Ascending aorta (tissue), 2 donors: ENCODE measurements at places on chromosomes 2 and 18. TPM values are rescaled to one million over a fixed set of nuclear protein-coding genes. Genes with fewer than 3 reads are reported as not detected.

The SPR gene
- 68.3 TPM for total RNA-seq

The DLX1 gene
- not detected for total RNA-seq

The IL18RAP gene
- 0.11 TPM for total RNA-seq

The FOXI3 gene
- total RNA-seq = not detected

The C1D gene
- total RNA-seq = not detected

The REG3A gene
- total RNA-seq = not detected

GRCh38 chr18:36376361-36376760 lies 78.8 kb downstream of the FHOD3 start:
- no peak overlapping the region for H3K27ac ChIP-seq
- H3K27me3 ChIP-seq = no peaks in the 10 kb centered on the region
- DNase-seq = no peak
- H3K4me3 ChIP-seq = no peak overlapping the region
- peaks cover 30% of the 10 kb centered on the region for H3K4me1 ChIP-seq

- no peak overlapping the region for H3K27ac ChIP-seq
- no peaks in the 10 kb centered on the region for H3K27me3 ChIP-seq
- DNase-seq = no peak
- H3K4me3 ChIP-seq = no peak overlapping the region
- H3K4me1 ChIP-seq = no peaks in the 10 kb centered on the region
These were observed 181.6 kb upstream of the HS6ST1 start for GRCh38 chr2:128500138-128500800.

DNA sequence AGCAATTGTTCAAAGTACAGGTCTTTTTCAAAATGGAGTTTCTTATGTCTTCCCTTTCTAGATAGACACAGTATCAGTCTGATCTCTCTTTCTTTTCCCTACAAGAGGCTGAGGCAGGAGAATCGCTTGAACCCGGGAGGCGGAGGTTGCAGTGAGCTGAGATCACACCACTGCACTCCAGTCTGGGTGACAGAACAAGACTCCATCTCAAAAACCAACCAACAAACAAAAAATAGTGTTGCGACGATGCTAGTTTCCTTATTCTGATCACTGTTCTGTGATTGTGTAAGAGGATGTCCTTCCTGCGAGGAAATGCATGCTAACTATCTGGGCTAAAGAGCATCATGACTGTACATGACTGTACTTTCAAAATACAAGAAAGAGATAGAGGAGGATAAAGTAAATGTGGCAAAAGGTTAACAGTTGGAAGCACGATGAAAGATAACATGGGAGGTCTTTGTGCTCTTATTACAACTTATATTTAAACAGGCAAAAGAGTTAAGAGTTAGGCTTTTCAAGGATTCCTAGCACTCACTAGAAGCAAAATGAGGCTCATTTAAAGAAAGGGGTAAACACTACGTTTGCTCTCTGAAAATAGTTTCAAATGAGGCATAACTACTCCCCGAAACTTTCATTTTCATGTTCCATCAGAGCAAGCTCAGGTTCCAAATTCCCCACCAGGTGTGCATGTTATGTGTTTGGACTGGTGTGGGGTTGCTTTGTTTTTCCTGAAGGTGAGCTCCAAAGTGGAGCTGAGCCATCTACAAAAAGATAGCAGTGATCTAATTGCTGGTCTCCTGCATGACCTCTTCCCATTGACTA lies 23.8 kb downstream of the SOWAHC start:
- H3K4me1 ChIP-seq = no peaks in the 10 kb centered on the region
- H3K4me3 ChIP-seq = no peak overlapping the region
- H3K36me3 ChIP-seq = no peaks in the 10 kb centered on the region
- H3K27ac ChIP-seq = no peak overlapping the region
- no peak for DNase-seq

DNA sequence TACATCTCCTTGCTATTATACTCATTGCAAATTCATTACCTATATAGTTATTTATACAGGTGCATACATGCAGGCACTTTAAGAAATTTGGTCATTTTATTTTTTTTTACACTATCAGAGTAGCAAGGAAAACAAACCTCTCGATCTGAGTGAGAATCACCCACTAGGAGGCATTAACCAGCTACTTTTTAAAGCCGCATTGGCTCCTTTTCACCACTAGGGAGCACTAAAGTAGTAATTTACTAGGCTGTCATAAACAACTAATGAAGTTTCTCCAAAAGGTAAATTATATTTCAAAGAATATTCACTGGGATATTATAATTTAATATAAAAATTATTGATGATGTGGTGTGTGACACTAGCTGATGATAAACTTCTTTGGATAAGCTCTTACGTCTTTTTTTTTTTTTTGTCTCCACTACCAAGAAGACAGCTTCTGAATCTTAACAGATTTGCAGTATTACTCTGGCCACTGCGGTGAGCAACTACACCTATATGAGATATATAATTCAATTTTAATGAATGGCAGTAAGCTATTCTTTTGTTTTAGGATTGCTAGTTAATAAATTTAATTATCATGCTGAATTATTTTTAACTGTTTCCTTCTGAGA lies 101.9 kb downstream of the NOL4 start:
- DNase-seq = no peak
- H3K36me3 ChIP-seq = no peaks in the 10 kb centered on the region
- no peaks in the 10 kb centered on the region for H3K4me1 ChIP-seq
- H3K4me3 ChIP-seq = no peak overlapping the region
- H3K27ac ChIP-seq = no peak overlapping the region
- H3K27me3 ChIP-seq = no peaks in the 10 kb centered on the region

GRCh38 chr2:172877826-172878225 lies 142.2 kb downstream of the RAPGEF4 start:
- H3K4me1 ChIP-seq = no peaks in the 10 kb centered on the region
- no peak overlapping the region for H3K4me3 ChIP-seq
- no peaks in the 10 kb centered on the region for H3K36me3 ChIP-seq
- H3K27ac ChIP-seq = no peak overlapping the region
- DNase-seq = no peak

DNA sequence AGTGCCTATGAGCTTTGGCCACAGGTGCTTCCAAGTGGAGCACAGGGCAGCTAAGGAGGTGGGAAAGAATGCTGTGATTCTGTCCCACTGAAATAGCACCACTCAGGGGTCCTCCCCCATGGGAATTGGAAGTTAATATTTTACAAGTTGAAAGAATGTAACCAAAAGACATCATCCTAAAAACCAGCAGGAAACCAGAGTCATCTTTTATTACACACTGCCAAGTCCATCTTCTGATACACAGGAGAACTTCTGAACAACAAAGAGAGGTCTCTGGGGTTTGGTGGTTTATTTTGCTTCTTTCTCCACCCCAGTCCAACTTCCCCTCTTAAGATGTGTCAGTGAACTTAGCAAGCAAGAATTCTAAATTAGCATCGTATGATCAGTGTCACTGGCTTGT lies 47.7 kb downstream of the COLEC12 start:
- DNase-seq = no peak
- no peak overlapping the region for H3K27ac ChIP-seq
- no peaks in the 10 kb centered on the region for H3K36me3 ChIP-seq
- no peak overlapping the region for H3K4me3 ChIP-seq

DNA sequence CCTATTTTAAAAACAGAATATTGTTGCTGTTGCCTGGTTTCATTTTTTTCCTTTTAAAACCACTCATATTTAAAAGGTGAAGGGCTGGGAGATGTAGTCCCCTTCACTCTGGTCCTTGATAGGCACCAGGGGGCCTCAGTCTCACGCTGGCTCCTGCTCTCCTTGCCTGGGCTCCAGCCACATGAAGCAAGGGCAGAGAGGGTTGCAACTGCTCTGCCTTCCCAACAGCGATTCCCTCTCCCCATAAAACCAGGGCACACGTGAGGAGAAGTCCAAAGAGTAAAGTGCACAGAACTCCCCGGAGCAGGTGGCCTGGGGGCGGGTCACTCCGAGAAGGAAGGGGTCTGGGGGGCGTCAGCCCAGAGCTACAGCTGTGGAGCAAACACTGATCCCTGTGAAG lies 12.8 kb downstream of the TMEM127 start:
- H3K36me3 ChIP-seq = peaks cover 40% of the 10 kb centered on the region
- no peak overlapping the region for H3K4me3 ChIP-seq
- DNase-seq = no peak
- no peaks in the 10 kb centered on the region for H3K27me3 ChIP-seq
- peak overlapping the region; percentile 18 for H3K27ac ChIP-seq
- H3K4me1 ChIP-seq = peaks cover 37% of the 10 kb centered on the region

DNA sequence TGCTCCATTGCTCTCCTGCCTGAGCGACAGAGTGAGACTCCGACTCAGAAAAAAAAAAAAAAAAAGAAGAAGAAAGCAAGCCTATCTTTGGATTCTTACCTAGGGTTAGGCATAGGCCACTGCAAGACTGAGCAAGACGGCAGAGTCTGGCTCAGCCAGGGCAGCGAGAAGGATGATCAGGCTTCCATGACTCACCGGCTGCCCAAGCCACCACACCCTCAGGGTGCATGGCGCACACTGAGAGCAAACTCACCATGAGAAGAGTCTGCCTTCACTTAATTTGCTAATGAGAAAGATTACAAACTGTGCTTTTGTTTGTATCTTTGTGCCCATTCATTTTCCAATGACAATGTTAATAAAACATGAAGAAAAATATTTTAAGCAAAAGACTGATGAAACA lies 8.2 kb downstream of the FAM110C start:
- H3K4me3 ChIP-seq = no peak overlapping the region
- no peak overlapping the region for H3K27ac ChIP-seq
- H3K4me1 ChIP-seq = no peaks in the 10 kb centered on the region
- DNase-seq = no peak

DNA sequence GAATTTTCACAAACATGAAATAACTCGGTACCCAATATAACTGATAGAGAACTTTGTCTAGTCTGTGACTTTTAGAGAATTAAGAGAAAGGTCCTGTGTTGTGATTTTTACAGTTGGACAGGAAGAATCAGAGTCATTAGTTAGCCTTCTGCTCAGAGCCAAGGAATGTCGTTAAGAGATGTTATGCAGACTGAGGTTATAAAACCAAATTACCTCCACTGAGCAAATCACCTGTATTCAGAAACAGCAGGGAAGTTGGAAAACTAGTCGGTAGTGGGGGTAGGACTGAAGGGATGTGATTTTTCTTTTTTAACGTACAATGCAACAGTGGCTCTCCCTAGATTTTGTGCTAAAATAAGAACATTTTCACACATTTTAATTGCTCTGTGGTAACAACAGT lies 18.5 kb downstream of the TANK start:
- no peaks in the 10 kb centered on the region for H3K4me1 ChIP-seq
- no peak overlapping the region for H3K4me3 ChIP-seq
- DNase-seq = no peak
- peaks cover 28% of the 10 kb centered on the region for H3K36me3 ChIP-seq
- no peaks in the 10 kb centered on the region for H3K27me3 ChIP-seq
- H3K27ac ChIP-seq = no peak overlapping the region

GRCh38 chr2:31008561-31009114 lies 129.6 kb downstream of the GALNT14 start:
- H3K4me3 ChIP-seq = no peak overlapping the region
- no peaks in the 10 kb centered on the region for H3K27me3 ChIP-seq
- no peak for DNase-seq
- H3K4me1 ChIP-seq = no peaks in the 10 kb centered on the region

DNA sequence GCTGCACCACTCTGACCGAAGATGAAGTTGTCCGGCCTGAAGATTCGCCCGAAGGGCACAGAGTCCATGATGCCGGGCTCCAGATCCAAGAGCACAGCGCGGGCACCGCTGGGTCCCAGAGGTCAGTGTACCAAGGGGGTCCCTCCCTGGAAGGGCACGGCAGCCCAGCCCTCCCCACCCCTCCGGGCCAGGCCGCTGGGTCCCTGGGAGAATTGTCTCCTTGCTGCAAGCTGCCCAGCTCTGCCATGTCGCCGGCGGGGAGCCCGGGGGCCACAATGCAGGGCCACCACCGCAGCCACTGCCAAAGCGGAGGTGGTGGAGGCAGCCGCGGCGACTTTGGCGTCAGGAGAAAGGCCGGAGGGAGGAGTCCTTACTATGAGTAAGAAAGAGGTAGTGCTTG lies 189.5 kb upstream of the CYRIA start:
- H3K27ac ChIP-seq = no peak overlapping the region
- H3K4me1 ChIP-seq = no peaks in the 10 kb centered on the region
- no peak overlapping the region for H3K4me3 ChIP-seq

- no peak overlapping the region for H3K4me3 ChIP-seq
- no peaks in the 10 kb centered on the region for H3K36me3 ChIP-seq
- no peak for DNase-seq
- H3K27ac ChIP-seq = no peak overlapping the region
- no peaks in the 10 kb centered on the region for H3K4me1 ChIP-seq
- no peaks in the 10 kb centered on the region for H3K27me3 ChIP-seq
These were observed 225.8 kb upstream of the SIX3 start for GRCh38 chr2:44715671-44716081.

GRCh38 chr2:220071696-220072095 lies 444.3 kb downstream of the SLC4A3 start:
- H3K4me3 ChIP-seq = no peak overlapping the region
- H3K27me3 ChIP-seq = no peaks in the 10 kb centered on the region
- H3K27ac ChIP-seq = no peak overlapping the region
- no peak for DNase-seq
- no peaks in the 10 kb centered on the region for H3K4me1 ChIP-seq

DNA sequence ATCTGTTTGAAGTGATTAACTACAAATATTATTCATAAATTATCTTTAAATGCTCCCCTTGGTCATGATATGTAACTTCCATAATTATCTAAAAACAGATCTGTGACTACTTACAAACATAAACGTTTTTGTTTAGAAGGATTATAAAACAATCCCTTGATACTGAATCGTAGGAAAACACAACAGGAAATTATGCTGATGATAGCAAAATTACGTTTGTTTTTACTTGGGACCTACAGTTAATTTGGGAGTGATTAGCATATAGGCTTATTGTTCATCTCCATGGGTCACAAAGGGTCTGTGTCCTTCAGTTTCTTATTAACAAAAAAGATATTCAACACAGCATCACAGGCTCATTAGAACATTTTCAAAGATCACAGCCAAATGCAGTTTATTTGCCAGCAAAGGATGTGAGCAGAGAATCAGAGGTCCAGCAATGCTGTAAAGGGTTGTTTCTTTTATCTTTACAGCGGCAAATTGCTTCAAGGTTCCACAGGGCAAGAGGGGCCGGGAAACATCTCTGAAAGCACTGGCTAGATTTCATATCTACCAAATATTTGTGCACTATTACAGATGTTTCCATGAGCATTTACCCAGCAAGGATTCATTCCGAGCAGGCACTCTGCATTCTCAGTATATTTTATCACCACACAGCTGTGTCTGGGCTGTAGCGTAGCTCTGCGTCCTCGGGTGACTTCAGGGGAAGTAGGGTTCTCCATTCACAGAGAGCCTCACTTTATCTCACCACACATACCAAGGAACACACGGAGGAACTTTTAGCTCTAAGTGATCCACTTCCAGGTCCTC lies 4.1 kb downstream of the CCDC195 start:
- no peaks in the 10 kb centered on the region for H3K4me1 ChIP-seq
- H3K27ac ChIP-seq = no peak overlapping the region
- no peak overlapping the region for H3K4me3 ChIP-seq
- H3K36me3 ChIP-seq = no peaks in the 10 kb centered on the region

GRCh38 chr18:79982736-79983135 lies 5.6 kb downstream of the TXNL4A start:
- peaks cover 8% of the 10 kb centered on the region for H3K36me3 ChIP-seq
- DNase-seq = no peak
- peaks cover 8% of the 10 kb centered on the region for H3K4me1 ChIP-seq
- no peak overlapping the region for H3K4me3 ChIP-seq
